ENCODE measurements at places on chromosomes 3 and 15. TPM values are rescaled to one million over a fixed set of nuclear protein-coding genes. Genes with fewer than 3 reads are reported as not detected.
A peak's percentile ranks its signal among the peaks of the same experiment; 100 is the strongest.

- no peak for DNase-seq
These were observed 35.5 kb downstream of the B3GALNT1 start for GRCh38 chr3:161069511-161070251.

- no peak for DNase-seq
These were observed 810.3 kb downstream of the ROBO1 start for GRCh38 chr3:78957456-78957855.

- DNase-seq = no peak
These were observed 238.6 kb upstream of the CHRM5 start for GRCh38 chr15:33729653-33730052.

- DNase-seq = no peak
These were observed 64.6 kb downstream of the CD200 start for GRCh38 chr3:112397556-112397955.

GRCh38 chr3:30890907-30891306 is 3.6 kb downstream of the GADL1 start:
- no peak for DNase-seq

DNA sequence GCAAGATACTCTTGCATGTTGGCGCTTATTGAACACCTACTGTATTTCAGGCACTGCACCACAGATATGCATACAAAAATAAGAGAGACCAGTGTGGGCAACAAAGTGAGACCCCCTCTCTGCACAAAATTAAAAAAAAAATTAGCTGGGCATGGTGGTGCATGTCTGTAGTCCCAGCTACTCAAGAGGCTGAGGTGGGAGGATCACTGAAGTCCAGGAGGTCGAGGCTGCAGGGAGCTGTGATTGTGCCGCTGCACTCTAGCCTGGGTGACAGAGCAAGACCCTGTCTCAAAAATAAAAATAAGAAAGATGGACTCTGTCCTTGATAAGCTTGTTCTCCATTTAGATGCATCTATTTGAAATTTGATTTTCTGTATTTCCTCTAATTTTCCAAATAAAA is 20.8 kb downstream of the FEM1B start:
- DNase-seq = no peak

- DNase-seq = peak; percentile 20
These were observed at the start of gene LRRC2 for GRCh38 chr3:46566040-46566641. Gene LRRC2, minus strand, starts transcription at chr3:46566302. Its CDS starts 14,711 bp downstream, at chr3:46551591.

GRCh38 chr3:195461594-195462307 is 18.9 kb upstream of the ACAP2 start:
- no peak for DNase-seq

GRCh38 chr3:42214565-42215283 is 51.3 kb downstream of the CCK start:
- no peak for DNase-seq

- DNase-seq = no peak
These were observed 37.4 kb downstream of the FGF7 start for GRCh38 chr15:49460411-49460941.

- no peak for DNase-seq
These were observed 34.7 kb upstream of the LACTB start for GRCh38 chr15:63086947-63087346.

GRCh38 chr3:52055537-52056351 is 627 bp downstream of the DUSP7 start:
- DNase-seq = peak; percentile 44

DNA sequence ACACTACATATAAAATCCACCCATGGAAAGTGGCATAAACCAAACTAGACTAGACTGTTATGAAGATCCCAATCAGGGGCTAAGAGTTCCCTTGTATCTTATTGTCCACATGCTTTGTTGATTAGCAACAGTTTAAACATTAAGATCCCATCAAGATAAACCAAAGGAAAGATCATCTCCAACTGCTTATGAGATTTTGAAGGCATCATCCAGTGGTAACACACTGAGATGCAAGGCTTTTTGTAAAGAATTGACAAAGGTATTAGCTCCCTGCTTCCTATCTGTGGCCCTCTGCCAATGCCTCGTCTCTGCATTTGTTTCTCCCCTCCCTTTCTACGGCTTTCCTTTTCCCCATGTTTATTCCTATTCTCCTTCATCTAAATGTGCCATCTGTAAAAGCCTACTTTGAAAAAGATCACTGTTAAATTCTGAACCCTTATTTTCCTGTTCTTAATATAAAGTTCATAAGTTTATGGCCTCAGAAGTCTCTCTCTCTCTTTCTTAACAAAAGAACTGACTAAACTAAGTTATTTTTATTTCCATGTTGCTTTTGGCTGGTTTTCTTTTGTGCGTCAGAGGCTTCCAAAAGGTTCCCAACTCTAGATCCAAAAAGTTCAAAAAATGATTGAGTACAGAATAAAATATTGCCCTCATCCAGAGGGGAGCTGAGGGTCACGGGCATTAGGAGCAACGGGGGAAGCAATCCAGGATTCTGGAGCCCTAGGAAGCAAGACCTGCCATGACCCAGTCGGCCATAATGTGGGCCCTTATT is 5.5 kb downstream of the PLD1 start:
- DNase-seq = no peak

GRCh38 chr3:106381939-106382335 is 513.1 kb upstream of the CBLB start:
- no peak for DNase-seq

DNA sequence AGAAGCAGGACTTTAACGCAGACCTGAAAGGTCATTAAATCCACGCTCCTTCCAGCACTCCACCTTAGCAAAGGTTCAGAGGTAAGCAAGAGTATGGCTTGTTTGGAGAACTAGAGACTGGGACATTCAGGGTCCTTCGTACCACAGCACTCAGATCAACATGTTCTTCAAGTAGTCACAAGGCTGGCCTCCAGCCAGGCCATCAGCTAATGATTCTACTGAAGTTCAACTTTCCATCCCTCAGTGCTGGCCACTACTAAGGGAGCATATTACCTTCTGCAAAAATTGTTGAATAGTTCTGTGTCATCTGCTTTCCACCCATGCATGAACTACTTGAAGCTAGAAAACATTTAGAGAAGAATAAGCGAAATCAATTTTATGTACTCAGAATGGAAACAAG is 17.6 kb downstream of the CD200R1L start:
- no peak for DNase-seq

DNA sequence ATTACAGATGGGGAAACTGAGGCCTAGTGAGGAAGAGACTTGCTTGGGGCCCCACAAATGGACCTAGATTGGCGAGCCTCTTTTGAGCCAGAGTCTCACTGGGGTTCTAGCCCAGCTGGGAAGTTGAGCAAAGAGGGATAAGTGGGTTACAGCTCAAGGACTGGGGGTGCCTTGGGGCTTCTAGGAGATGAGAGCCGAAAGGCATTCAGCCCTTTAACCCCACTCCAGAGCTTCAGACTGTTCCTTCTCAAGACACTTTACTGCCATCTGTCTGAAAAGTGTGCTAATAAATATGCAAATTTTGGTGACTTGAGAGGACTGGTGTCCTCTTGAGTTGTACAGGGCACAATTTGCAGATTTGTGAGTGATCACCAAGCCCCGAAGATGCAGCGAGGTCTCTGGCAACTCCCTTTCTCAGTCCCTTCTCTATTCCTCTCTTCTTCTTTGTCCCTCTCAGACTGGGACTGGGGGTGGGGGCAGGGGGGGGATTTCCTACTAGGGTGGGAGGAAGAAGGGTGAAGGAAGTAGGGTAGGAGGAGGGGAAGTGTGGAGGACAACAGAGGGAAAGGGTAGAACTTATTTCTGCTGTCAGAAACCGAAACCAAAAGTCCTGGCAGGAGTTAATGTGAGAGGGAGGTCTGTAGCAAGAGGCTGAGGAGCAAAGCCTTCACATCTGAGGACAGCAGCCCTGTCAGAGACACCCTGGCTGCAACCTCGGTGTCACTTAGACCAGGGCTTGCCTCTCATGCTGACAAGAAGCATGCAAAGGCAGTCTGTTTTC is 16.2 kb upstream of the ANKDD1A start:
- DNase-seq = peak; percentile 47

DNA sequence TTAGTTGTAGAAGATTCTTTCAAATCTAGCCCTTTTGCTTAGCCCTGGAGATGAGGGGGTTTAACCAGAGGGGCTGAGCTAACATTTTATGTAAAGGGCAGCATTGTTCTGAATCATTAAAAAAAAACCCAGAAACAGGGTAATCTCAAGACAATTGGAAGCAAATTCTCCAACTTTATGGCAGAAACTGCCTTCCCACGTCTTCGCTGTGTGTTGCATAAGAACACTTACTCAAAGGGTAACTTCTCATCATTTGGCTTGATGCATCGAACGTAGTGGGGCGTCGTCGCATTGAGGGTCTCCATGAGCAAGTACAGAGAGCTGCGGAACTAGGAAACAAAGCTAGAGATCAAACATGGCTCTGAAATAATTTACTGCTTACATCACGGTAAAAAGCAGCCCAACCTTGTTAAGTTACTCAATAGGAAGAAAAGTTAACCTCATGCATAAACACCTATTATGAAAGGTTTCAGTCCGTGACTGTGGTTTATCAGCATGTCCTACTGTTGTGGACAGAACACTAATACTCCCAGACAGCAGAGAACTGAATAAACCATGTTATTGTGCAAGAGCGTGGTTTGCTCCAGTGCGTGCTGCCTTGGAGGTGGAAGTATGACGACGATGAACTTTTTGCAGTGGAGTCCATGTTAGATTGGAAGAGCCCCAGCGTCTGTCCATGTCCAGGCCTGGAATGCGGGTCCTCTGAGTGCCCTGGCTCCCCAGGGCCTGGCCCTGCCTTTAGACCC is 48.7 kb downstream of the MYO5C start:
- DNase-seq = no peak

DNA sequence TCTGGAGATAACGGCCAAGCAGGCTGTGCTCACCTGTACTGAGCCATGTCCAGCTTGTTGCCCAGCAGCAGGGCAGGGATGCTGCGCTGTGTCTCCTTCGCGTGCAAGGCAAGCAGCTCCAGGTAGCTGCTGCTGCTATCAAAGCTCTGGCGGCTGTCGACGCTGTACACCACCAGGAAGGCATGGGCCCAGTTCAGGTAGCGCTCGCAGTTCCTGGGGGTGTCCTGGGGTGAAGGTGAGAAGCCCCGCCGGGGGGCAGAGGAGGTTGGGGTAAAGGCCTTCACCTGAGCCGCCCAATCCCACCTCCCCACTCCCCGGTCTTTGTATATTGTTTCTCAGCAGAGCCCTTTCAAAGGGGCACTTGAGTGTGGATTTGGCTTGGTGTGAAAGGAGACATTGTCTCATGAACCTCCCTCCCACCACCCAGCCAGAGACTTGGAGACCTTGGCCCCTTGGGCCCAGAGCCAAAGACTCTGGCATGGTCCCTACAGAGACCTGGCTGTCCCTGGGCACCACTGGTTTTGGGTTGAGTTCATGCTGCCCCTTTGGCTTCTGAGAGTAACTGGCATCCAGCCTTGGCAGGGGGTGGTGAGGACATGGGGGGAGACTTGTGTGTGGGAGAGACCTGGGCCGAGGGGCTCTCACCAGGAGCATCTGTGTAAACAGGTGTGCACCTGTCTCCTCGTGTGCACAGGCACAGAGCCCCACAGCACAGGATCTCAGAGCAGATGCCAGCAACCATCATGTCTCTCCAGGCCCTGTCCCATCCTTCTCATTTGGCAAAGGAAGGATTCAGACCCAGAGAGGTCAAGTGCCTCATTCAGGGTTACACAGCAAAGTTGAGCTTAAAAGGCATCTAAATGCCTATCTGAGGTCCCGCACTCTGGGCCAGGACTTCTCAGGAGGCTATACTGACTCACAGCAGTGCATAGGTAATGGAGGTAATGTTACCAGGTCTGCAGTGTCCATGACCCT is 9.1 kb downstream of the RASL12 start:
- DNase-seq = no peak

DNA sequence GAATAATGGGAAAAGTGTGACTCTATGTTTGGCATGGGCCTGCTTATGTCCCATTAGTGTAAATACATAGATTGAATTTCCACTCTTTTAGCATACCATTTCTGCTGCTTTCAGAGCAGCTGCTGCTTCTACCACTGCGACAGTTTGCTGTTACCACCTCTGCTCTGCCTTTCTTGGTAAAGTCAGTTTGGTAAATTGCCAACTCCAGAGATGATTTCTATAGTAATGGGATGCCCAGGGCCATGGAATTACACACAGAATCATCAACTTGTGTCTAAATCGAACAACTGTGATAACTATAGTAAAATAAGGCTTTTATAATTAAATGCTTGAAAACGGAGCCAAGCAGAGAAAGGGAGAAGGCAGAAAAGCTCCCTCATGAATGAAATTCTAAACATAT is 168.4 kb upstream of the VEPH1 start:
- no peak for DNase-seq

DNA sequence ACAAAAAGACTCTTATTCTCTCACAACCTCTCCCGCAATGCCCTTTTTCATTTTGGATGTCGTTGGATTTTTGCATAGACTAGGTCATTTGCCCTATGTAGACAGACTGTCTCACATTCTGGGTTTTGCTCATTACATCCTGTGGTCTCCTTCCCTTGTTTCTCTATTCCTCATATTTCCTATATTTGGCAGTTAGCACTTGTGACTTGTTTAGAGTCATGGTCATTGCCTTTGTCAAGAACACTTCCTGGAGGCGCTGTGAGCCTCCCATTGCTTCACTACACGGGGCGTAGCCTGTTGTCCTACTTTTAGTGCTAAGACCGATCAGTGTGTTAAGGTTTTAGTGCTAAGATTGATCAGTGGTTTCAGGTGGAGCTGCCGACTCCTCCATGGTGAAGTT is 16.1 kb upstream of the TATDN2 start:
- DNase-seq = no peak

GRCh38 chr3:146598535-146598934 is 6.6 kb downstream of the PLSCR5 start:
- no peak for DNase-seq

DNA sequence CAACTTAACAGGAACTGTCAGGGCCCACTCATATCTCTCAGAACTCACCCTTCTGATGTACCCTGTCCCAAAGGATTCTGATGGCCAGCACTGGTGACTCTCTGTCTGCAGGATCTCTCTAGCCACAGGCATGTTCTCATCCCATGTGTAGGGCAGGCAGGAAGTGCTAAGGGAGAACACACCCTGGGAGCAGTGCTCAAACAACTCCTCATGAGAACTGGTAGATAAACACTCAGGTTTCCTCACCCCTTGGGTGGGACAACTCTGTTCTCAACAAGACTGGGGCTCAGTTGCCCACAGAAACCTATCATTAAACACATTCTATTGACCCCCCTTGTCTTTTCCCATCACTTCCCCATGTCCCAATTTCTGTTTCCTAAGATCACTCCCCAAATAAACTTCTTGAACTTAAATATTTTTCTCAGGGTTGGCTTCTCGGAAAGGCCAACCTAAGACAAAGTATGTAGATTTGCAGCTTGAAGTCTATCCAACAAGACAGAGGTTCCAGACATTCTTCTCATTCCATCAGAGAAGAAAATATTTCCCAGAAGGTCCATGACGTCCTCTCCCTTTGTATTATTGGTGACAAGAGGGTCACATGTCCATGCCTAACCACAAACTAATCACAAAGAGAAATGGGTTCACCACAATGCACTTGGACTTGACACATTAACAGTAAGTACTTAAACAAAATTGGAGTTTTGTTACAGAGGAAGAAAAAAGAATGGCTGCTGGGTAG is 276.6 kb upstream of the GADL1 start:
- DNase-seq = no peak

The SLC22A14 gene
- total RNA-seq = not detected

The GOLGA8G gene
- not detected for total RNA-seq

The PAK2 gene
- total RNA-seq = 103 TPM

The PPM1L gene
- total RNA-seq = 2.6 TPM

The XCR1 gene
- total RNA-seq = 0.07 TPM

The AHSG gene
- not detected for total RNA-seq

The MGLL gene
- 6.6 TPM for total RNA-seq

The GAP43 gene
- not detected for total RNA-seq

The FBLN2 gene
- not detected for total RNA-seq

The HYAL1 gene
- total RNA-seq = 0.59 TPM

The CHRNA7 gene
- 0.25 TPM for total RNA-seq

The FEM1B gene
- total RNA-seq = 50.4 TPM

The HRG gene
- not detected for total RNA-seq

The GOLGA8R gene
- 3.0 TPM for total RNA-seq

The RTP3 gene
- total RNA-seq = not detected

The CELSR3 gene
- 16.0 TPM for total RNA-seq

Data from activated T-helper 2 cell treated with anti-CD3 and anti-CD28 coated beads, Interferon-gamma antibody, Interleukin-2, Interleukin-4, amounts not matched to agents 10 μg/mL and 5 μg/mL and 100 μg/mL, durations not matched to agents 14 hours and 24 hours and 36 hours (primary cell).